ENCODE measurements at places on chromosomes 7 and 10. TPM values are rescaled to one million over a fixed set of nuclear protein-coding genes. Genes with fewer than 3 reads are reported as not detected.

GRCh38 chr7:103301441-103301840 is 4.2 kb downstream of the PMPCB start:
- no peak for DNase-seq

Gene GHRHR
- not detected for total RNA-seq

DNA sequence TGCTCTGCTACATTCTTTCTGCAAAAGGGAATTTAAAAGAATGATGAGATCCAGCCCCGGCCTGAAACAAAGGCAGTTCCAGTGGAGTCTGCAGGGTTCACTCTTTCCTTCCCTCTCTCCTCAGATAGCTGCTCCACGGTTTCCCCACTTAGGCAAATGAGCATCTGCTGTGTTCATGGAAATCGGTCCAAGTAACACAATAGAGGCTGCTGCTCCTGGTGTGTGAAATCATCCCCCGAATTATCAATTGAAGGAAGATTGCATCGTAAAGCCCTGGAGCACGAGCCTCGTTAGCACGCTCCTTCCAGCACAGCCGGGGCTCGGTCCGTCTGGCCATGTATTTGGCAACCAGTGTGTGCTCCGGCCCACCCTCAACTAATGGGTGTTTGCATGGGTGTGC is 108.3 kb upstream of the DPP6 start:
- no peak for DNase-seq

Gene GRID1
- 8.0 TPM for total RNA-seq

Gene CHN2
- 16.5 TPM for total RNA-seq

DNA sequence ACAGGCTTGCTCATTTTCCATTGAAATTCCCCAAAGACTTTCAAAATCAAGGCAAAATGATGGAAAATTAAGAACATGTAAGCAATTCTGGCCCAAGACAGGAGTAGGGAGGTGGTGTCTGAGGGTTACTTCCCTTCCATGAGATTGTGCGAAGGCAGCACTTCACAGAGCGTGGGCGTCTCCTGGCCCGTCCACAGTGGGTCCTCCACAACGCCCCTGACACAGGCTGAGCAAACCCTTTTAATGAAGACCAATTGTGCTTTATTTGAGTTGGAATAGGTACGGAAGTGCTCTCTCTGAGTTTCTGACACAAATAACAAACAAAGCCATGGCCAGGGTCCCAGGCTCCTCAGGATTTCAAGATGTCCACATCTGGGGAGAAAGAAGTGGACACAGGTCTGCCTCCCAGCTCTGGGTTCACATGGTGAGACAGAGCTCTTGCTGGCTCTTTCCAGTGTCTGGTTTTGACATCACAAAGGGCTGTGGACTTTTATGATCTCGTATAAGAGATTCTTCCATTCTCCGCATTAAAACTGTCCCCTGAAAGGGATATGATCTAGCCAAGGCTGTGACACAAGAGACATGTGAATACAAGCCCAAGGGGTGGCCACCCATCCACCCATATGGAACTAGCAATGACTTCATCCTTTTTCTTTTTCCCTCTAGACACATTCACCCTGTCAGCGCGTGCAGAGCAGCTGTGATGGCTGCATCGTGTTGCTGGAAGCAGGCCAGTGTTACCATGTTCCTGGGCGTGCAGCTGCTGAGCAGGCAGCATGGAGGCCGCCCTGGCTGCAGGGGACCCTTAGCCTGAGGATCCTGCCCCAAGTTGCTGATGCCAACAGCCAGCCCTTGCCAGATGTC is 145.6 kb downstream of the ADAM12 start:
- no peak for DNase-seq

- no peak for DNase-seq
Observed at GRCh38 chr7:34074421-34074820, 169.1 kb downstream of the BMPER start.

GRCh38 chr10:63920926-63921325 is 399.7 kb downstream of the REEP3 start:
- no peak for DNase-seq

- no peak for DNase-seq
Observed at GRCh38 chr10:126425489-126426065, 37.3 kb upstream of the ADAM12 start.

Gene FAM237B
- not detected for total RNA-seq

Gene SFXN2
- total RNA-seq, result 40.0 TPM

DNA sequence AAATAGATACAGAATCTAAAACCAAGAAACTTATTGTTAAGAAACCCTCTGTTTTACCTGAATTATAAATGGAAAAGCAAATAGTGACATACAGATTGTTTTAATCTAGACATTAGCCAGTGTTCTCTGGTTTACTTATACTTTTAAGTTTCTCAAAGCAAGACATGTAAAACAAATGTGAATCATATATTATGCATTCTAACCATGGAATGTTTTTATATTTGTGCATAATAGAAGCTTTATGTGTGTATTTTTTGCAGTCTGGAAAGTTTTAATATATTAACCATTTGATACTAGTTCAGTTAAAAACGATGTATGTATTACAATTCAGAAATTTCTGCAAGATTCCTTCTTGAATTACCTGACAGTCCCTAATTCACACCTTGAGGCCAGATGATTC is 150.6 kb upstream of the TMEM72 start:
- no peak for DNase-seq

Data from Caco-2 (cell line).